Activated CD8-positive, alpha-beta memory T cell treated with anti-CD3 and anti-CD28 coated beads for 48 hours (primary cell): ENCODE measurements at places on chromosomes 7 and 10.

DNA sequence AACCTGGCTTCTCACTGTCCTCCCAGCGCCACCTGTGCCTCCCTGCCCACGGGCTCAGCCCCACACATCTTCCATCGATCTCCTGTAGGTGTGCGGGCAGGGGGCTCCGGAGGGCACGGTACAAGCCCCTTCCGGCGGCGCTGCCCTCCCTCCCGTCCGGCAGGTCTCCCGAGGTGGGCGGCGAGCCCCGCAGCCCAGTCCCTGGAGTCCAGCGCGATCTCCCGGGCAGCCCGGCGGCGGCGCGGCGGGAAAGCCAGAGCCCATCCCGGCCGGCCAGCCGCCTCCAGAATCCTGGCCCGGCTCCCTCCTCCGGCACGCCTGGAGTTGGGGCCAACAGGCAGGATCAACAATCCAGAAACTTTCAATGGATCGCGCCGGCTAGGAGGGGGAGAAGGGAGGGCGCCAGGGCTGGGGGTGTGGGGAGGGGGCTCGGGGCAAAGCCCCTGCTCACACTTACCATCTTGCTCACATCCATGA is 100.1 kb downstream of the HIP1 start:
- DNase-seq, result no peak

DNA sequence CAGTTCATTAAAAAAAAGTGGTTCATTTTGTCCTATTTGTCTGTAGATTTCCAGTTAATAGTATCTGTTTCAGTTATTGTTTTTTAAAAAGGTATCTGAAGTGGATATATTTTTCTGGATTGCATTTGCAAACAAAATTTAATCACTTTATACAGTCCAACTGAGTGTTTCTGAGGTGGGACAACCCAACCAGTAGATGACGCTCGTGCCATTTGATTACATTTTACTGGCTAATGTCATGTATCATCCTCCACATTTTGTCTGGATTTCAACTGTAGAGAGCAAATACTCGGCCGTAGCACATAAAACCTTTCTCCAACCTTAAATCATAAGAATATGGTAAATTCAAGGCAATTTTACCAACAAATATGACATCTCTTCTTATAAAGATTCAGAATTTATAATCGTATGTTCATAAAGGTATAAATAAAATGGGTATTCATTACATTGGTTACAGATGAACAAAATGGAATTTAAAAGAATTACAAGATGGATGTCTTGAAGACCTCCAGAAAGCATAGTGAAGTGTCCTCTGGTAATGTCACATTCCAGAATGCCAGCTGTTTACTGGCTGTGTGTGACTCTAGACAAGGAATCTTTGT is 789.0 kb downstream of the PHTF2 start:
- DNase-seq, result no peak

- DNase-seq, result no peak
Observed at GRCh38 chr10:47378606-47379444, 5.3 kb downstream of the ZNF488 start.

DNA sequence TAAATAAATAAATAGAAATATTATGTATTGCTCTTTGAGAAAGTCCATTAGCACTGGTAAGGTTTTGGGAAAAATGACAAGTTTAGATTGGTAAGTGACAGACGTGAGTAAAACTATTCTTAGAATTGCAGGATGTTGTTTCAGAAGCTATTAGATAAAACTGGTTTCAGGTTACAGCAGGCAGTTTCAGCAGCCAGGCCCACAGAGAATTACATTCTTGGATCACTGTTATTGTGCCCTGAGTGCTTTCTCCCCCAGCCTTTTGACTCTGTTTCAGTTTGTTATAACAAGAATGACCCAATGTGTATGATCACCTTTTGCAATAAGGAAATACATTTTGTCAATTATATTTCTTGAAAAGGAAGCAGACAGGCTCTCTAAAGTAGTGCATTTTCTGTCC is 86.5 kb downstream of the DKK1 start:
- no peak for DNase-seq

- DNase-seq, result no peak
Observed at GRCh38 chr10:61028861-61029361, 84.9 kb upstream of the RHOBTB1 start.

- no peak for DNase-seq
Observed at GRCh38 chr10:48411510-48411909, 105.0 kb downstream of the MAPK8 start.

DNA sequence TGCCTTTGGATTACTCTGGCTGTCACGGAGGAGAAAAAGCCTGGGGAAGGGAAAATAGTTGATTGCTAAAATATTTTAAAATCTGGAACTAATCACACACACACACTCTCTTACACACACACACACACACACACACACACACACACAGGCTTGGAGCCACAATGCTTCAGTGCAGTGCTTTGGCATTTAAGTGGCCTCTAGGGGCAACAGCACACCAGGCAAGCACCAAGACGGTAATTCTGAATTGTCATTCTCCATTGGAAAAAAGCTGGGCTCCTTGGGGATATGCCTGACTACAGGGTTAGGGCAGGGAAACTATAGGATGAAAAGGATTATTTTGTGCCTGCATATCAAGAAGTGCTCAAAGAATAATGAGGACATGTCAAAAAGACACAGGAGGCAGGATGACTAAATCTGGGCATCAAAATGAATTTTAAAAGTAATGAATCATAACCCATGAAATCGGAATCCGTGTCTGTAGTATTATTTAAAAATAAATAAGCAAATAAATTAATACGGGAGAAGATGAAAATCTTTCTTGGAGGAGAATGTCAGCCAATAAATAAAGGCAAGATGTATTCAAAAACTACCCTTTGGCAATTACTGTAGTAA is 30.4 kb upstream of the DDC start:
- DNase-seq, result no peak

GRCh38 chr10:62426600-62426999 is 52.4 kb downstream of the ZNF365 start:
- DNase-seq, result no peak

- DNase-seq, result no peak
Observed at GRCh38 chr10:44258019-44258418, 126.9 kb downstream of the CXCL12 start.

DNA sequence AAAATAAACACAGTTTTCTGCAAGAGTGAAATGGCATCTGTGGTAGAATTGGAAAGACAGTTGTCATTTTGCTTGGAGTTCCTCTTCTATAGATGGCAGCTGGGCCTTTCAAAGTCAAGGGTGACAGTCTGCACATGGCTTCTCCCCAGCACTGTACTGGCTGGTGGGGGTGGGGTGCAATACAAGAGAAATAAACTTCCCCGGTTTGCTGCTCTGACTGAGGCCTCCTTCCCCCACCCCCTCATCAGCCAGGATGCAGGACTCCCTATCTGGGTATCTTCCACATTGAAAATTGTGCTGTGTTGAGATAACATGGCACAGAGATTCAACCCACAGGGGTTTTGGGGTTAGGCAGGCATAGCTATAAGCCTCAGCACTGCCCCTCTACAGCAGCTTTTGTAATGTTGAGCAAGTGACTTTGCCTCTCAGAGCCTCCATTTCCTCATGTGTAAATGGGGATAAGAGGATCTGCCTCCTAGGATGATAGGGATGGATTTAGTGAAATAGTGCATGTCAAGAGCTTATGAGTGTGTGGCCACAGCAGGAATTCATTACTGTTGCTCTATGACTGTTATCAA is 85.8 kb upstream of the WDR11 start:
- no peak for DNase-seq

DNA sequence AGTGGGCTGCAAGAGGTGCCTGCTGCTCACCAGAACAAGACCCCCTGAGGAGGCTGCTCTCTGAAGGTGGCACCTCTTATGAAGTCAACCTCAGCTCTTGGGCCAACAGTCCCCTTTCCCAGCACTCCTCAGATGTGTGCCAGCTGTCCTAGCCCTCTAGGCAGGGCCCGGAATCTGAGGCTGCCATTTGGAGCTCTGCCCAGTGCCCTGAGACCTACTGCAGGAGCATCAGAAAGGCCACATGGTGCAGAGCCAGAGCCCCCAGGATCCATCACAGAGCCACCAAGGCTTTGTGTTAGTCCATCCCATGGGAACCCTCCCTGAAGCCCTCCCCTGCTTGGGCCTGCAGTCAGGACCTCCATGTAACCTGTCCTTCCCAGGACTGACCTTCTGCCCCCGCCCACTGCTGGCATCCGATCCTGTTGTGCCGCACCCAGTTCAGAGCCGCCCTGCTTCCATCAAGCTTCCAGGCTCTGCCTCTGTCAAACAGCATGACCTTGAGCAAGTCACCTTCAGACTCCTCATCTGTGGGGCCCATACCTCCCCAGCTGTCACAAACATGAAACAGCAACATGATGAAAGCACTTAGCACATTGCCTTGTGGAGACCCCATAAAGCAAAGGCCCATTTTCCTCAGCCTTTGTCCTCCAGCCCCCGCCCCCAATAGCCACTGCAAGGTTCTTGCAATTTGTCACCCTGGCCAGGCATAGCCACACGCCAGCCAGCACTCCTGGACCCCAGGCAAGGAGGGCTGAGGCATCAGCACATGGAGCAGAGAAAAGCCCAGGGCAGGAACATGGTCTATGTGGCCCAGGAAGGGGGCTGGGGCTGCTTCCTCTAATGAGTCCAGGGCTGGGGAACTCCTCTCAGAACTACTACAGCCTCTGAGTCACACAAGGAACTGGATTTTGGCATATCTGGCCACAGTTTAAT is 51.7 kb downstream of the GRID1 start:
- DNase-seq, result no peak

DNA sequence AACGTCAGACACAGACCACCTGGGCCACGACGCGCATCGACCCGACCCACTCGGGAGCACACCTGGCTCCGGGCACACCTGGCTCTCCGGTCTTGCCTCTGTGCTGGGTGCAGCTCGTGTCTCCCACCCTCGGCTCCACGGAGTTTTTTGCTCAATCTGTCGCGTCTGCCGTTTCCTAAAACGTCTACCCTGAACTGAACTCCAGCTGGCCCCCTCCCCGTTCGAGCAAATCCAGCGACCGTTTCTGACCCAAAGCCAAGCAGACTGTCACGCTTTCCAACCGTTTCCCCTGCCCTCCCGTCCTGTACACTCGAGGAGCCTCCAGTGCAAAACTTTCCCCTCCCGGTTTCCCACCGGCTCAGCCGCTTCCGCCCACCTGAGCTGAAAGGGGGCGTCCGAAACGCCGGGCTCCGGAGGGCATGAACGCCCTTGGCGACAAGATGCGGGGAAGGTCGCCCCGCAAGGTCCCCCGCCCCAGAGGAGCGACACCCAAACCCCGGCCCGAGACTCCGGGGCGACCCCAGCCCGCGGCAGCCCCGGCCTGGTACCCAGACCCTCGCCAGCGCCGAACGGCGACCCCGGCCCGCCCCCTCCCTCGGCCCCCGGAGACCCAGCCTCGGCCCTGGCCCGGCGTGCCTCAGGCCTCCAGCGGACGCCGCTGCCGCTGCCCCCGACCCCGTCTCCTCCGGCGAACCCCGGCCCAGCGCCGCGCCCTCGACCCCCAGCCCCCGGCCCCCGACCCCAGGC is 557 bp downstream of the CYTH3 start:
- no peak for DNase-seq

GRCh38 chr10:67783606-67784294 is 54.2 kb downstream of the DNAJC12 start:
- DNase-seq, result no peak

GRCh38 chr10:50512743-50513416 is 110.9 kb downstream of the SGMS1 start:
- DNase-seq, result no peak

- no peak for DNase-seq
Observed at GRCh38 chr10:91073286-91073979, 147.0 kb upstream of the PCGF5 start.

DNA sequence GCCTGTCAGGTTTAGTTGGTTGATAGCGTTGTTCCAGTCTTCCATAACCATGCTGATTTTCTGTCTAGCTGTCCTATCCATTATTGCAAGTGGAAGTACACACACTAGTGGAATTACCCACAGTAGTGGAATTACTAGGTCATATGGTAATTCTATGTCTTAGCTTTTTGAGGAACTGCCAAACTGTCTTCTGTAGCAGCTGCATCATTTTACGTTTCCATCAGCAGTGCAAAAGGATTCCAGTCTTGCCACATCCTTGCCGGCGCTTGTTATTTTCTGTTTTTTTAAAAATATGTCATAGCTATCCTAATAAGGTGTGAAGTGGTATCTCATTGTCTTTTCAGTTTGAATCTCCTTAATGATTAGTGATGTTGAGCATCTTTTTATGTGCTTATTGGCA is 17.2 kb upstream of the RHBDD2 start:
- no peak for DNase-seq

- no peak for DNase-seq
Observed at GRCh38 chr10:18606051-18606695, 45.2 kb downstream of the NSUN6 start.

DNA sequence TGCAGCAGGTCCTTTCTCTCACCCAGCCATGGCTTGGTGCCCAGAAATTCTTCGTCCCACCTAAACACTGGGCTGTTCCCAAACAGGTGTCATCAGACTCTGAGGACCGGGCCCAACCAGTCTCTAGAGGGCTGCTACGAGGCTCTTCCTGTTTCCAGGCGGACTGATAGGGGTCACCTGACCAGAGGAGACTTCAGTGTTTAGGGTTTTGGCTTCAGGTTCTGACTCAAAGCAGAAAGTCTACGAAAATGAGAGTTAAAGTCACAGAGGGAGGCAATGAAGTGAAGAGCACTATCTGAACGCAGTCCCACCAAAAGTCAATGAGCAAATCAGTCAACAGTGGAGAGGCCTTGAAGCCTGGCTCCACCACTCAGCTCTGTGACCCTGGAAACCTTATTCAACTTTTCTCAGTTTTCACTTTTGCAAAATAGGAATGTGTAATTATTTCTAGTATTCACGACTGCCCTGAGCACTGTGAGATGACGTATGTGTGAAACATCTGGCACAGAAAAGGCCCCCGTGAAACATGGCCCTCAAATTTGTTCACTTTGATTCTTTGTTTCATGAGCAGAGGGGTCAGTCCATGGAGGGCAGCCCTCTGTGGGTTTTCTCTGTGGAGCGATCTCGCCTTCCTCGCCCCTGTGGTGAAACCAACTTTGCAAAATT is 189.9 kb upstream of the PDE1C start:
- no peak for DNase-seq

DNA sequence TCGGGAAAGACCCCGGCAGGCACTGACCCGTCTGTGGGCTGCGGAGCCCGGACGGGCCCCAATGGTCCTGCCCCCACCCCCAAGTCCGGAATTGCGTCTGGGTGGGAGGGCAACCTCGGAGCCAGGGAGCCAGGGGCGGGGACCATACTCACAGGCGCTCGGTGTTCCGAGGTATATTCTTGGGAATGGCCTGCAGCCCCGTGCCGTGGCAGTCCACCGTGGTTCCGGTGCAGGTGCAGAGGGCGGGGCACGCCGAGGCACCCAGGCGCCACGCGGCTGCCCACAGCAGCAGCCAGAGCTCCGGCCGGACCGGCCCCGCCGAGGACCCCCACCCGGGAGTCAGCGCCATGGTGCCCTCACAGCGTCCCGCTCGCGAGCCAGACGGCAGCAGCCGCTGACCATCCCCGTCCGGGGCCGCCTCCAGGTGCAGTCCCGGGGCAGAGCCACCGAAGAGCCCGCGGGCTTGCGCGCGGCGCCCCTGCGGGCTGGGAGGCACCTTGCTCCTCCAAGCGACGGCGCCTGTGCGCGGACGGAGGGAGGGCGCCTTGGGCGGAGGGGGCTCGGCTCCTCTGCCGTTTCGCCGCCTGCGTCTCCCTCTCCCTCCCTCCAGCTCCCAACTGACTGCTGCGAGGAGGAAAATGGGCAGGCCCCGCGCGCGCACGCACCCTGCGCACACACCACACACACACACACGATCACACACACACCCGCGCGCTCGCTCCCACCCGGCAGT is at the start of gene SLIT1:
TSS of gene SLIT1 (minus strand) at position 634 of the 733 bp plus-strand sequence. CDS start at position 349, 285 bp downstream.
- no peak for DNase-seq
